ENCODE measurements at places on chromosomes 4 and X. TPM values are rescaled to one million over a fixed set of nuclear protein-coding genes. Genes with fewer than 3 reads are reported as not detected.

Gene CMC4
- total RNA-seq, result 20.3 TPM

Gene DOK7
- 1.9 TPM for total RNA-seq

Gene AFM
- not detected for total RNA-seq

Gene GATA1
- not detected for total RNA-seq

Gene SLIT2
- total RNA-seq, result 4.1 TPM

Gene ADH6
- not detected for total RNA-seq

Gene NHSL2
- total RNA-seq, result under 0.01 TPM

Gene HSFX2
- total RNA-seq, result not detected

Gene FGFR3
- 41.6 TPM for total RNA-seq

Gene AFP
- not detected for total RNA-seq

Gene AP1S2
- total RNA-seq, result 15.4 TPM

Gene ARX
- total RNA-seq, result not detected

Gene BEX2
- 13.8 TPM for total RNA-seq

Gene RNF113A
- 14.5 TPM for total RNA-seq

Gene TRAM1L1
- total RNA-seq, result 0.68 TPM

Gene ALB
- not detected for total RNA-seq

Gene TLR2
- 9.9 TPM for total RNA-seq

Gene GAGE12F
- total RNA-seq, result not detected

Gene PHEX
- total RNA-seq, result 1.2 TPM

Gene C1QTNF7
- total RNA-seq, result not detected

Gene GLA
- total RNA-seq, result 39.7 TPM

Gene NR0B1
- not detected for total RNA-seq

Gene HSFX1
- 0.08 TPM for total RNA-seq

Gene SGMS2
- total RNA-seq, result 94.0 TPM

Gene MAGEB10
- total RNA-seq, result not detected

Gene RHOXF2B
- total RNA-seq, result not detected

Gene F8
- total RNA-seq, result 1.2 TPM

Gene S100G
- total RNA-seq, result not detected

Gene ETNPPL
- total RNA-seq, result not detected

Gene DDX53
- total RNA-seq, result not detected

Gene SLC10A4
- total RNA-seq, result not detected

Gene ABLIM2
- 0.11 TPM for total RNA-seq

Gene GDPD2
- not detected for total RNA-seq

Gene PABPC5
- total RNA-seq, result not detected

Gene TMSB15A
- not detected for total RNA-seq

Gene TMSB15B
- total RNA-seq, result 18.3 TPM

Gene NKAP
- total RNA-seq, result 2.7 TPM

Gene MAGEB1
- total RNA-seq, result not detected

Gene ADGRG4
- total RNA-seq, result not detected

Gene REELD1
- total RNA-seq, result not detected

Gene NAA11
- total RNA-seq, result not detected

Gene VCX
- total RNA-seq, result 0.11 TPM

Gene GAGE12J
- not detected for total RNA-seq

Gene TBX22
- not detected for total RNA-seq

Gene LANCL3
- total RNA-seq, result 0.70 TPM

Gene TMEM156
- total RNA-seq, result 6.5 TPM

Gene RASGEF1B
- 0.53 TPM for total RNA-seq

Gene ART3
- 0.31 TPM for total RNA-seq

Gene ATP1B4
- not detected for total RNA-seq

Gene TMPRSS11B
- total RNA-seq, result not detected

Gene CCDC160
- not detected for total RNA-seq

Gene PAGE5
- not detected for total RNA-seq

Gene MAOB
- total RNA-seq, result not detected

Gene CT47B1
- total RNA-seq, result not detected
